NT2/D1 (cell line): ENCODE measurements at places on chromosomes 16 and 17.

DNA sequence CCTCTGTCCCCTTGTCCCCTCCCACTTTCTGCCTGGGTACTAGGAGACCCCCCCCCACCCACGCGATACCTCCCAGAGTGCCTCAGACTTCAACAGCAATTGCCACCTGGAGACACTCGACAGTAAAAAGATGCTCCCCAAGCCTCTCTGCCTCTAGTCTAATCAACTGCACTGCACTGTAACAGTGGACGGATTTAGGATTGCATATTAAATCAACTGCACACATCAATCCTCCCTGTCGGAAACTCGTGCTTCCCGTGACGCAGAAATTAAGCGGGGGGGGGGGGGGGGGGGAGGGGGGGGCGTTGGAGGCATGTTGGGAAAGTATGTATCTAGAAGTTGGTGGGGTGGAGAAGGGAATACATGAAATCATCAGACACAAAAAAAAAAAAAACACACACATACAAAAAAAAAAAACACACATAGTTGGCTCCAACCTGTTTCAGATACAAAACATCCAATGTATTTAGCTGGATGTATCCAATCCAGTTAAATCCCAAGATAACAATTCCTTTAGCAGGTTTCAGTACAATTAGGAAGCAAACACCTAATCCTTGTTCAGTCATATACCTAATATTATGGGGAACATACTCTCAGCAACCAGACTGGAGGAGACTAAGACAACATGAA lies 29.7 kb downstream of the FAM222B start:
- no peak for DNase-seq

GRCh38 chr16:51155820-51156806 lies 5.0 kb upstream of the SALL1 start:
- DNase-seq, result no peak

- DNase-seq, result no peak
Measured at GRCh38 chr17:40714473-40714872, 10.9 kb upstream of the KRT24 start.

DNA sequence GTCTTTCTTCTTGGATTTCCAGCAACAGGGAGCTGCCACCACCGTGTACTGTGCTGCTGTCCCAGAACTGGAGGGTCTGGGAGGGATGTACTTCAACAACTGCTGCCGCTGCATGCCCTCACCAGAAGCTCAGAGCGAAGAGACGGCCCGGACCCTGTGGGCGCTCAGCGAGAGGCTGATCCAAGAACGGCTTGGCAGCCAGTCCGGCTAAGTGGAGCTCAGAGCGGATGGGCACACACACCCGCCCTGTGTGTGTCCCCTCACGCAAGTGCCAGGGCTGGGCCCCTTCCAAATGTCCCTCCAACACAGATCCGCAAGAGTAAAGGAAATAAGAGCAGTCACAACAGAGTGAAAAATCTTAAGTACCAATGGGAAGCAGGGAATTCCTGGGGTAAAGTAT lies 389.0 kb downstream of the MAF start:
- DNase-seq, result no peak

DNA sequence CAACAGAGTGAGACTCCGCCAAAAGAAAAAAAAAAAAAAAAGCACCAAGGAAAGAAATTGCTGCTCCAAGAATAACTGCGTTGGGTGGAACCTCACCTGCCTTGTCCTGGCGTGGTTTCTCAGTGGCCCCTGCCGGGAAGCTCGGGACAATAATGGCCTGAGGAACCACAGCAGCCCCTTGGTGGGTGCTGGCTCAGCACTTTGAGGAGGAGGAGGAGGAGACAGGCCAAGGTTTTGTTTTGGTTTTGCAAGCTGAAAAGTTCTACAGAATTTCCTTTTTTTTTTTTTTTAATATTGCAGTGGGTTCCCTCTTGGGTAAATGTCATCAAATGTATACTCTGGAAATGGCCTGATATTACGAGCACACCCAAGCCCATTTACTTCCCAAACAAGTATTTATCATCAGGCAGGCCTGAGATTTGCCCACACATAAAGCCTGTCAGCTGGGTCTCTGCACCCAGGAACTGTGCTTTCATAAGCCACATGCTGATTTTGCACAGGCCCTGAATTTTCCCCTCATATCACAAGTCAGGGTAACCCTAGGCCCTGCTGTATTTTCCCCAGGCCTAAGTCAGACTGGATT lies 78.3 kb downstream of the SOCS1 start:
- no peak for DNase-seq

GRCh38 chr17:48878920-48879898 lies 13.4 kb upstream of the ATP5MC1 start:
- peak; percentile 68 for DNase-seq

- DNase-seq, result no peak
Measured at GRCh38 chr17:27539152-27539551, 82.9 kb downstream of the KSR1 start.

DNA sequence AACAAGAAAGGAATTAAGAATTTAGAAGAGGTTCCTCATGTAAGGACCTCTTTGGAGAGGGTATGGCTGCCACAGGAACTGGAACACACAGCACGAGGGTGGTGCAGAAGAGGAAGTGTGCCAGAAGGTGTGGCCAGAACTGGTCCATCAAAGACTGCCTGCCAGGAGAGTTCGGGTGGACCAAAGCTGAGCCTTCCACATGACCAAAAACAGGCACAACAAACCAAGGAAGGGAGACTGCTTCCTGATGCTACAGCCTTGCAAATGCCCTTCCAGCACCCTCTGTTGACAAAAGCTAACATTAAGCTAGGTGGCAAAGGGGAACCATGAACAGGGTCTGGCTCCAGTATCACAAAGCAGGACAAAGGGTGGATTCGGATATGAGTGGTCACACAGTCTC lies 125.8 kb upstream of the TMEM97 start:
- DNase-seq, result no peak

DNA sequence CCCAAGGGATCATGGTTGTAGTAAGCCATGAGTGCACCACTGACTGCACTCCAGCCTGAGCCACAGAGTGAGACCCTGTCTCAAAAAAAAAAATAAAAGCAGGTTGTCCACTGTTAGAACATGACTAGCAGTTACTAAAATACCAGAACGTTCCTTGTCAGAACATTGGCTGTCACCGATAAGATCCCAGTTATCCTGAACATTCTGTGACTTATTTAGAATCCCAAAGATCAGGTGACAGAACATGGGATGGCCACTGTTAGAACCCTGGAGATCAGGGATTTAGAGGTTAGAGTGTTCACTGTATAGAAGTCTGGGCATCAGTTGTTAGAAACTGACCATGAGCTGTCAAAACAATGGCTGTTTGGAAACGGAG lies 8.6 kb downstream of the CES4A start:
- DNase-seq, result no peak

GRCh38 chr17:5788266-5788900 lies 204.1 kb upstream of the NLRP1 start:
- no peak for DNase-seq

DNA sequence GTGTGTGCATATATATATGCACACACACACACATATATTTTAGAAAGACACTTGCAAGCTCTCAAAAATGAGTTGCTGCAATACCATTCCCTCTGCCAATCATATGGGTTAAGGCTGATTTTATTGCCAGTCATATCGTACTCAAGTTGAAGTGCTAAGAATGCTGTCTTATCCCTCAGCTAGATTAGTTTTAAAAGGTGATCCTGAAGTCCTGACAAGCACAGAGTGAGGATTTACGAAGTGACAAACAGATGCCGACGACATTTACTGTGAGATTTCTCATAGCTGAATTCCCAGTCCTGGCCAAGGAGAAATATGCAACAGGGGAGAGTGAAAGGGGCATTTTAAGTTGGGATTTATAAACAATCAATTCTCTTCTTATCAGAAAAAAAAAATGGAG lies 126.2 kb upstream of the RBFOX1 start:
- DNase-seq, result no peak

GRCh38 chr17:68531252-68531651 lies 19.0 kb downstream of the PRKAR1A start:
- DNase-seq, result no peak
